ENCODE measurements at places on chromosomes 3 and 15.

- no peak for DNase-seq
These were observed 876.2 kb downstream of the TBL1XR1 start for GRCh38 chr3:176321099-176321498.

- no peak for DNase-seq
These were observed 66.2 kb downstream of the FRMD4B start for GRCh38 chr3:69319652-69320051.

GRCh38 chr3:171955598-171955997, 83.8 kb upstream of the FNDC3B start:
- DNase-seq: no peak

GRCh38 chr15:50824514-50824913, 59.0 kb upstream of the SPPL2A start:
- DNase-seq: no peak

DNA sequence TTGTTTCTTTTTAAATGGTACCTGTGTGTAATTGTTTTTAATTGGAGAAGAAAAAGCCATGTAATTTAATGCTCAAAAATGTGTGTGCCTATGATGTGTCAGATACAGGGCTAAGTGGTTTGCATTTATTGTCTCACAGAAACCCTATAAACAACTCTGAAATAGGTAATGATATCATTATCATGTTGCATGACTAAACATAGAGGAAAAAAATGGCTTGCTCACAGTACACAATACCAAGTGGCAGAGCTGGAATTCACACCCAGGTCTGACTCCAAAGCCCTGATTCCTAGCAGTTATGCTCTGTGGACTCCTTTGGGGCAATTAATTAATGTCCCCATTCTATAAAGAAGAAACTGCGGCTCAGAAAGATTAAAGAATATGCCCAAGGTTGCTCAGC, 237.4 kb upstream of the TRIM42 start:
- no peak for DNase-seq

DNA sequence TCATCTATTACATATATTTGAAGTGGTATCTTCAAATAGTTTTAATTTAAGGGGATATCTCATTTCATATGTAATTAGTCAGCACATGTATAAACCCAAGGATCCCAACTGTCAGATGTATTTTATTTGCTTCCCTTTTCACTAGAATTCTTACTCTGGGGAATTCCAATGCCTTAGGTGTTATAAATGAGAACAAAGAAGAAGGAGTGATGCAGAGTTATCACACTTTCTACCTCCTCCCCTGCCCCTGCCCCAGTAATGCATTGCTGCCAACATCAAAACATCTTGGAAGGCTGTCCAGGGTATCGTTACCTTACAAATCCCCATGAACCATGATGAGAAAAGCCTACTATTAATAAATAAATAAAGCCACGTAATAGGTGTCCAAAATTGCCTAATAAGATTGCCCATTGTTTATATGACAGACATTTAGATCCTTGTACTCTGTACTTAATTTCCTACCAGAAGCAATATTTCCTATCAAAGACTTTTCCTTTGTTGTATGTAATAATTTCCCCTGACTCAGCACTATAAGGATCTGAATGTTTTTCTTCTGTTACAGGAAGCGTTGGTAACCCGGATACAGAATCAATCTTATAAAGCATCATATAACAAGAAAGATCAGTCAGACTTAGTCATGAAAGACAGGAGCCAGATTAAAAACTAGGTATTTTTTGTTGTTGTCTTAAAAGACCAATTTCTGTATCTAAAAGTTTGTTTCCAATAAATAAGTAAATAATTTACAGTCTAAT, 38.8 kb downstream of the CBLB start:
- DNase-seq: no peak

GRCh38 chr3:154112146-154112852, 8.9 kb upstream of the ARHGEF26 start:
- DNase-seq: no peak

DNA sequence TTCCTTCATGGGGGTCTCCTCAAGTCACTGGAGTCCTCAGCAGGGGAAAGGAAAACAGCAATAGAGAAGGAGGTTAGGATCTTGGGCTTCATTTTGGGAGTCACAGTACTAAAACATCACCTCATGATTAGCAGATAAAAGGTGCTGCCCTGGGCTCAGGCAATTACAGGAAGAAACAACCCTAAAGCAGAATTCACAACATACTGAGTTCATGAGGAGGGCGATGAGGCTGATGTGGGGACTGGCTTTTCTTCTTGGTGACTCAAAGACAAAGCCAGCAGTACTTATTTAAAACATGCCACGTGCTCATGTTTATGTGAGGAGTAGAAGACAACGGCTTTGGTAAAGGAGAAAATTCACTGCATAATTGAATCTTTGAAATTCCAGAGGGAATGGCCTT, 822.3 kb upstream of the CFAP20DC start:
- no peak for DNase-seq

GRCh38 chr3:87209111-87209510, 18.0 kb upstream of the CHMP2B start:
- DNase-seq: peak; percentile 73

DNA sequence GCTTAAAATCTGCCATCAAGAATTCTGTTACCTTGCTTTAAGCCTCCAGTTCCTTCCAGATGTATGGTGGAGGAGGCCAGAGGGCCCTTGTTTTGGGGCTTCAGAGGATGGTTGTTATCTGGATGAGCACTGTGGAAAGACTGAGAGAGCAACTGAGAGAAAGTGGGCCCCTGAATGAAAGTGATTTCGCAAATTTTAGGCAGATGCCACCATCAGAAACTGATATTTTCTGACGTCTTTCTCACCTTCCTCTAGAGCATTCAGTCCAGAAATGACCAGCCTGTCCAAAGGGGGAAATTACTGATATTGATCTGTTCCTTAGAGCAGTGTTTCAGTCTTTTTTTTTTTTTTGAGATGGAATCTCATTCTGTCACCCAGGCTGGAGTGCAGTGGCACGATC, 13.4 kb downstream of the B3GNT5 start:
- no peak for DNase-seq

- no peak for DNase-seq
These were observed 2.3 kb downstream of the C3orf70 start for GRCh38 chr3:185150561-185150960.

DNA sequence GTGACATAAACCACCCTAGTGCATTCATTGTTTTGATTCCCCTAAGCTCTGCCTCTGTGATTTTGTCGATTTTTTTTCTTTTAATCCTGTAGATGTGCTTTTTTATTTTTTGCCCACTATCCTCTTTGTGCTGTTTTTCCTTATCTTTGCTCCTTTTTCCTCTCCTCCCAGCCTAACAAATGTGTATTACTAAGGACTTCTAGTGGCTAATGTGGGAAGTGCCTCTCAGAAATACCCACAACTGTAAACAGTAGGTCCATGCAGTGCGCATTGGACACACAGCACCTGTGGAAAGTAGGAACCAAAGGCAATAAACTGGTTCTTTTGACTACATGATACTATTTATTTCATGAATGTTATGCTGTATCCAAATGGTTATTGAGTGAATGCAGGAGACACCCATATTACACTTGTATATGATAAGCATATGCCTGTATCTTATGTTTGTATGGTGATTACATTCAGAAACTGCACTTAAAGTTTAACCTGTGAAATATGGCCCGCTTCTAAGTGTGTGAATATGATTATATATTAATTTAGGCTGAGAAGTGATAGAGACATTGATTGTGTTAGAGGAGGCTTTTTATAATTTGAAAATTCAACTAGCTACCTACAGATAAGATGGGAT, 147.8 kb downstream of the PLCL2 start:
- DNase-seq: peak; percentile 59

- peak; percentile 99 for DNase-seq
These were observed at the start of gene STARD5 for GRCh38 chr15:81323944-81324881. Gene STARD5, minus strand, starts transcription at chr15:81324141. Its CDS starts 42 bp downstream, at chr15:81324099.

GRCh38 chr15:42493679-42494078, 1.8 kb upstream of the SNAP23 start:
- peak; percentile 30 for DNase-seq

DNA sequence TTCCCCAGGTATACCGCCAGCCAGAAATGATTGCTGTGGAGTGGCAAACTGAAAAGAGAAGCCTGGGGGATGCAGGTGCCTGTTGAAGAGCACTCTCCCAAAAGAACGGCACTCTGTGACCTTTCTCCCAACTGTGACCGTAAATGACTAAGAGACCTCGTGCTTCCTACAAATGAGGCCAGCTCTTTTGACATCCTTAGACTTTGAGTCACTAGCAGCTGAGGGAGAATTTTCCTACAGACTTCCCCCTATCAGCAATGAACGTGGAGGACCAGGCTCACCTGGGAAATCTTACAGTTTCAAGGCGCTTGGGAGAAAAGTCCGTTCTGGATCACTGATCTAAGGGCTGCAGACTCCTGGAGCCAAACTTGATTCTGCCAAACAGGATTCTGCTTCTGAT, 8.6 kb downstream of the AQP9 start:
- DNase-seq: no peak

DNA sequence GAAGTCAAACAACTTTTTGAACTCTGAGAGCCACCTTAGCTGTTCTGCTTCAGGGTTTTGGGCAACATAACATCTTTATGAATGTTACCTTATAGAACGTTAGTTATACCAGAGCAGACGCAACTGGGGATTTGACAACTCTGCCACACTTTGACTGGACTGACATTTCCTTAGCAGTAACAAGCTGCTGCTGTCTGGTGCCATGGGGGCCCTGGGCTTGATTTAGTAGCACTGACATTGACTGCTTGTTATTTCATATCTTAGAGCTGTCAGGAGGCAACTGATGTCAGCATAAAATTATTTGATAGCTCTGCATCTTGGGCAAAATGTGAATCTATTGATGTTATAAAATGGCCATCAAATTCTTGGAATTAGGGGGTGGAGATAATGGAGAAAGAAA, 285.4 kb downstream of the ROBO2 start:
- DNase-seq: no peak

GRCh38 chr3:177039490-177040274, 157.6 kb downstream of the TBL1XR1 start:
- DNase-seq: no peak

- peak; percentile 29 for DNase-seq
These were observed 5.4 kb downstream of the CHRNA5 start for GRCh38 chr15:78570710-78571109.

DNA sequence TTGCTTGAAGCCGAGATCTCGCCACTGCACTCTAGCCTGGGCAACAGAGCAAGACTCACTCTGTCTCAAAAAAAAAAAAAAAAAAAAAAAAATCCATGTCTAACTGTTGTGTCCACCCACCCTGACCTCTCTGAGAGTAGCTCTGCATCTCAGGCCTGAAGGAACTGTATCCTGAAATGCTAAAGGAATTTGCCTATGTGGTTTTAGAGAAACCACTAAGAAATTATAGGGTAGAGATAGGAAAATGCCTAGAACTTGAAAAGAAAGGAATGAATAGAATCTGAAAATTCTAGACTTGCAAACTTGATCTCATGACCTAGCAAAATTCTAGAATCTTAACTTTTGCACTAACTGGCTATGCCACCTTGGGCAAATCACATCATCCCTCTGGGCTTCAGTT, 217.5 kb upstream of the ROPN1 start:
- no peak for DNase-seq

DNA sequence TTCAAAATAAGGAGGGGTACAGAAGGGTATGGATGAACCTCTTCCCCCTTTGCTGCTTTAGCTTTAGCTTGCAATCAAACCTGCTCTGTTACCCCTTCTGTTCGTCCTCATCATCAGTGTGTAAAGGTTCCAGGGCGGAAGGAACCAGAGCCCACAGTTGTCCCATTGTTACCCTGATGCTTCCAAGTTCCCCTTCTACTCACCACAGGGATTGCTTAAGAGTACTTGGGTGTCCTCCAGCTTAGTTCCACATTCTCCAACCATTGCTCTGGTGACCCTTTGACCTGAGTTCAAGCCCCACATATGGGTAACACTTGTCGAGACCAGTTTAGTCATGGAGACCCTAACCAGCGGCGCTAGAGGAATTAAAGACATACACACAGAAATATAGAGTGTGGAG, 1080.1 kb upstream of the ALCAM start:
- no peak for DNase-seq

- peak; percentile 40 for DNase-seq
These were observed 161.8 kb downstream of the EDEM1 start for GRCh38 chr3:5349343-5349742.

DNA sequence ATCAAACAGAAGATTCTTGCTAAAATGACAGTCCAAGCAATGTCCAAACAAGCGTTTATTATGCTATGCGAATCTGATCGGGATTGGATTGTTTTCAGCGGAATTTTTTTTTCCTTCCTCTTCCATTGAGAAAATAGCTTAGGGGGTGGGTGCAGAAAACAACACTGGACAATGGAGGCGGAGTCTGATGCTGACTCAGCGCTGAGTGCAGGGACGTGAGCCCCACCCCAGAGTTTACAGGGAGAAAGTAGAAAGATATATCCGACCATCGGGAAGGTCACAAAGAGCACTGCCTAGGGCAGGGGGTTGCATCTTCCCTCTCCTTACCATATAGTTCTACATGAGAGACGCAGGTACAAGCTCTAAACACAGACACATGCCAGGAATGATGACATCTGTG, 117.0 kb downstream of the FOXP1 start:
- no peak for DNase-seq

GRCh38 chr15:30872341-30872748, 31.4 kb upstream of the FAN1 start:
- no peak for DNase-seq

- no peak for DNase-seq
These were observed 3.0 kb downstream of the BMF start for GRCh38 chr15:40105517-40106202.

GRCh38 chr3:46609212-46609721, 3.1 kb upstream of the FAM240A start:
- DNase-seq: no peak

DNA sequence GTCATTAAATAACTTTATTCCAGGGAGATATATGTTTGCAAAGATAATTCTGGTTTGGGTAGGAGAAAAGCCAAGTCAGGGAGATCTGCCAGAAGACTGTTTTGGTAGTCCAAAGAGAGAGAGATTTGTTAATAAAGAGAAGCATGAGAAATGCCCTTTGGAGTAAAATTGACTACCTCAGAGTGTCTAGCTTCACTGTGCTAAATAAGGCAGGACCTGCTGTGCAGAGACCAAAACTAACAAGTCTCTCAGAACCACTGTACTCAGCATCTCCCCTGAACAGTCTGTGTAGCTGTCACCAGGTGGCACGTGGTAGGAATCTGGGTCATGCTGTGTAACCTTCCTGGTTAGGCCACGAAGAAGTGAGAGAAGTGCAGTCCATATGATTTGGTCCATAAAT, 31.6 kb upstream of the SLC35G2 start:
- DNase-seq: peak; percentile 38

DNA sequence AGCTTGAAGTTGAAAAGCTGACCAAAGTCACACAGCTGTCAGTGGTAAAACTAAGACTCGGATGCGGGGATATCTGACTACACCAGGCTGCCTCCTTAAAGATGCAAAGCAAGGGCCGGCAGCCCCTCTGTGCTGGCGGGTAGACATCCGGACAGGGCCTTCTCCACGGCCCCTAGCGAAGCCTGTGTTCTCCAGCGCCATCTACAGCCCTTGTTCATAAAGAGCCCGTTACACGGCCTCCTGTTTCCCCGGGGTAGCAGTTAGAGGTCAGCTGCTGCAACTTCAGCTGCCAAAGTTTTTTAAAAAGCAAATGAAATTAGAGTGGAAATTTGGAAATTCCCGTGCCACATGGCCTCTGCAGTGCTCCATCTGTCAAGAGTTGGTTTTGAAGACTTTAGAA, 383.0 kb downstream of the TBL1XR1 start:
- peak; percentile 84 for DNase-seq
